NCI-H1092 (cell line): ENCODE measurements at places on chromosomes 5 and 9.

GRCh38 chr5:157506066-157506590, 46.1 kb downstream of the NIPAL4 start:
- no peak for DNase-seq

DNA sequence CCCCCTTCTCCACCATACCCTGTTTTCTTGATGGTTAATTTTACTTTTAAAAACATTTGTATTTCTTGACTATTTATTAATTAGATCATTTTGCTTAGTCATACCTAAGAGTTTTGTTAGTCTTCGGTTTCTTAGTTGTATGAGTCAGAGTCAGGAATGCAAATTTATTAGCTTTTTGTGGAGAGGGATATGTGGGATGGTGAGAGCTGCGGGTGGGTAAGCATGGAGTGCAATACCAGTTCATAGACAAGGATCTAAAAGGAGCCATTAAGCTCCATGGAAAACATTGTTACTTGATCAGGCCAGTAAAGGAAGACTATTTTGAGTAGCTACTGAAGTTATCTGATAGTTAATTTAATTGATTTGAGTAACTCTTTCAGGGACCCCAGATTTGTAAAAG, 77.5 kb downstream of the ZSWIM6 start:
- no peak for DNase-seq

DNA sequence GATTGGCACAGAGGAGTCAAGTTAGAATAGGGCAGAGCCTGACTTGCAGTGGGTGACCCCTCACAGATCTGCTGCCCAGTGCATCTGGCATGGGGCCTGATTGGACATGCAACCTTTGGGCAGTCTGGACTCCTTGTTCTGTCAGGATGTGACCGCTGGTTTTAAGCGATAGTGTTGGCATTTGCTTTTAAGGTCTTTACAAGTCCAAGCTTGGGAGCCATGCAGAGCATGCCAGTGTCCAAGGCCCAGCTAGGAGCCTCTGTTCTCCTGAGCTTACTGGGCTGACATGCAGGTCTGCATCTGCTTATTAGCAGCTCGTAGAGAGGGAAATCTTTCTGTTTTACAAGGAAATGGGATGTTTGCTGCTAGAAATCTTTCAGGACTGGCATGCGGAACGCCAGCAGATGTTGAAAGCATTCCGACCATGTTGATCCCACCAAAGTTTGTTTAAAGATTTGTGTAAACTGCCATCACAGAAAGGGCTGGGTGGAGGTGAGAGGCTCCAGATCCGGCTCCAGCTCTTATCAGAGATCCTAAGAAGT, 27.5 kb downstream of the GADD45G start:
- no peak for DNase-seq

DNA sequence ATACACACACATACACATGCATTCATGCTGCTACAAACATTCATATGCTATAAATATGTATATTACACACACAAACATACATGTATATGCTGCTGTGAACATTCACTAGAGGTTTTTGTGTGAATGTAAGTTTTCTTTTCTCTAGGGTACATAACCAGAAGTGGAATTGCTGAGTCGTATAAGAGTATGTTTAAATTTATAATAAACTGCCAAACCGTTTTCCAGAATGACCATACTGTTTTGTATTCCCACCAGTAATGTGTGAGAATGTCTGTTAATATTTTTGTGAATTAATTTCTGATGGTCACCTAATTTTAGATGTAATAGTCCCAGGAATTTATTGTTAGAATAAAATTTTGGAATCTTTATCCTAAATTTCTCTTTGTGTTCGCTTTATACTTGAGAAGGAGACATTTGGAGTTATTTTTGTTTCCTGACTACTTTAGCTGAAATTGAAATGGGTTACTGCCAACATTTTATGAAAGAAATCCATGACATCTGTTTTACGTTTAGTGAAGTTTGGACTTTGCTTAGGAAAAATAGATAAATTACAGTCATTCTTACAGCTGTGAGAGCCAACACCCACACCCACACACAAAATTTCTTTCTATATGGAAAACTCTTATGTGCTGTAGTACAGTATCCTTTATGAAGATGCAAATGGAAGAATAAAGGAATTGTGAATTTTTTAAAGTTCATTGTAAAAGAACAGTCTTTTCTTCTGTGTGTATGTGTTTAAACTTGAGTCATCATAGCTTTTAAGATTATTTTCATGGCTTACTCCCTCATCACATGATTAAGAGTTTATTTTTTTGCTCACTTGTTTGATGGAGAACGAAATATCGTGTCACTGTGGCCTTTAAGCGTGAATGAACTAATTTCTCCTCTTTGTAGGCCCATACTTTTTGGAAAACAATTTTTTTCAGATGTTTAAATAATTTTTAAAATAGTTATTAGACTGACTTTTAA, 24.3 kb downstream of the CENPP start:
- no peak for DNase-seq

DNA sequence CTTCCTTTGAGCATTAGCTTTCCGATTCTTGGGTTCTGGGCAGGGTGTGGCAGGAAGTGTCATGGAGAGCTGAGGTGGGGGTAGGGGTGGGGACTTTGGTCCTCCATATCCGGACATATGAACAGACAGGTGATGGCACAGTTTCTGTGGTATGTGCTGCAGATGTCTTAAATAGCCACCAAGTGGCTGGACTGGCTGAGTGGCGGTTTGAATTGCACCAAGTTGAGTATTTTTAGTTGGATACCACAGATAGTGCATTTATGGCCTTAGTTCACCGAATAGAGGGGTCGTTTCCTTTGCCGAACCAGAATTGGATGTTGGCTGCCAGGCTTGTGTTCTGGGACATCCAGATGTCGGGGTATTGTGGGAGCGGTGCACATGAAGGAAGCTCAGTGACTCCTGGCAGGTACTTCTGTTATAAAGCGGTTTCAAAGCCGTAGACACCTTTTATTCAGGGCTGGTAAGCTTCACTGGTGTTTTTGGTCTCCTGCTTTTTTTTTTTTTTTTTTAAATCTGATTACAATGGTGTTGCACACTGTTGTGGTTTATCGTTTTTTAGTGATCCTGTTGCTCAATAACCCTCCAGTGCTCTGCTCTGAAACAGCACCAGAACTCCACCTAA, 15.1 kb upstream of the TNFAIP8 start:
- no peak for DNase-seq

DNA sequence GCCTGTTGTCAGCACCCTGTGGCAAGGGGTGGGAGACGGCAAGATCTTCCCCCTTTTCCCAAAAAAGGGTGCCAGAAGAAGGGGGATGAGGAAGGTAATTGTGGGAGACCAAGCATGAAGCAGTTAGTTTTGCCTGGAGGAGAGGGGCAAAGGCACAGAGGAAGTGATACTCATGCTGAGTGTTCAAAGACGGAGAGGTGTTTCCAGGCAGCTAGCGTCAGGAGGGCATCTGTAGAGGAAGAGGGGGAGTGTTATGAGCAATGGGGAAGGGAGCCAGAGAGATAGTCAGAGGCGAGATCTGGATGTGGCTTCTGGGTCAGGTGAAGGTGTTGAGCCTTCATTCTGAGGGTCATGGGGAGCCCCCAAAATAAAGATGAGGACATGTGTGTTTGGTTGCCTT, 26.9 kb upstream of the ADAM19 start:
- DNase-seq, result no peak
